A549 treated with AZD2906 at 1 μM for 4 hours (cell line): ENCODE measurements at places on chromosomes 5 and 9. TPM values are rescaled to one million over a fixed set of nuclear protein-coding genes. Genes with fewer than 3 reads are reported as not detected.

Gene BRINP1
- total RNA-seq, result 0.15 to 0.25 TPM (median 0.18 TPM) in 5 replicates

Gene PCDHB2
- total RNA-seq, result 2.6 to 5.2 TPM (median 3.4 TPM) in 5 replicates

Gene SV2C
- total RNA-seq, result not detected in 5 replicates

Gene FOXD4L4
- 0.06 to 0.13 TPM (median 0.06 TPM) in 4 of 5 replicates, not detected in the other for total RNA-seq

Gene ZNF483
- 0.31 to 1.1 TPM (median 0.49 TPM) in 5 replicates for total RNA-seq

Gene BTNL8
- total RNA-seq, result 0.06 TPM in 1 of 5 replicates, not detected in the others

Gene NIPAL4
- 9.1 to 11.9 TPM (median 10.0 TPM) in 5 replicates for total RNA-seq

Gene PCDHGA6
- 0.11 to 0.28 TPM (median 0.24 TPM) in 5 replicates for total RNA-seq

Gene RFX3
- total RNA-seq, result 1.2 to 1.8 TPM (median 1.5 TPM) in 5 replicates

Gene F2R
- total RNA-seq, result 40.6 to 60.8 TPM (median 54.5 TPM) in 5 replicates

Gene PCDHGB4
- total RNA-seq, result 0.81 to 1.0 TPM (median 0.92 TPM) in 5 replicates

Gene ASTN2
- 4.1 to 5.3 TPM (median 4.3 TPM) in 5 replicates for total RNA-seq

Gene CD180
- total RNA-seq, result not detected in 5 replicates

Gene GAPT
- not detected in 5 replicates for total RNA-seq

Gene IFNA4
- total RNA-seq, result not detected in 5 replicates

Gene PCDHB13
- total RNA-seq, result 0.03 to 0.08 TPM (median 0.06 TPM) in 5 replicates

Gene PRRX2
- 5.3 to 12.3 TPM (median 10.4 TPM) in 5 replicates for total RNA-seq

Gene ADAMTS19
- not detected in 5 replicates for total RNA-seq

Gene CA9
- total RNA-seq, result 6.0 to 10.6 TPM (median 8.0 TPM) in 5 replicates

Gene ARHGEF37
- 2.4 to 2.8 TPM (median 2.6 TPM) in 5 replicates for total RNA-seq

Gene SYNPO
- 19.3 to 24.4 TPM (median 22.3 TPM) in 5 replicates for total RNA-seq

Gene PCDHB3
- total RNA-seq, result 0.02 to 0.03 TPM (median 0.02 TPM) in 3 of 5 replicates, not detected in the others

Gene LCNL1
- total RNA-seq, result 0.07 to 0.24 TPM (median 0.18 TPM) in 5 replicates

Gene ANKRD31
- 0.03 to 0.07 TPM (median 0.06 TPM) in 5 replicates for total RNA-seq

Gene NEURL1B
- 9.9 to 12.0 TPM (median 10.9 TPM) in 5 replicates for total RNA-seq

Gene STRBP
- total RNA-seq, result 15.9 to 19.2 TPM (median 16.7 TPM) in 5 replicates

Gene SCGB3A2
- total RNA-seq, result not detected in 5 replicates
